Activated CD4-positive, alpha-beta memory T cell treated with anti-CD3 and anti-CD28 coated beads, Interleukin-2, amount 10 ng/mL, durations not matched to agents 7 days and 5 days (primary cell): ENCODE measurements at places on chromosomes 12 and 14.

DNA sequence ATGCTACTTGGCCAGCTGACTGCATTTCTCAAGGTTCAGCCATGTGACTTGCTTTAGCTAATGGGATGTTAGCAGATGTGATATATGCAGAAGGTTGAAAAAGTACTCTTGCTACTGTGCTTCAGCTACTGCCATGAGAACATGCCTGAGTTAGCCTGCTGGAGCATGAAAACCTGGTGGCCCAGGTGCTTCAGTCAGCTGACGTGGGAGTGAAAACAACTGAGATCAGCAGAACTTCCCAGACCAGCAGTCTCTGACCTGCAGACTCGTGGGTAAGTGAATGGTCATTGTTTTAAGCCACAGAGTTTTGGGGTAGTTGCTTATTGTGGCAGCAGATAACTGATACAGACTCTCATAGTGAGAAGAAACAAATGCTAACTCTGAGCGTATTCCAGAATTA is 118.6 kb upstream of the GRIN2B start:
- DNase-seq = no peak
- no peaks in the 10 kb centered on the region for H3K36me3 ChIP-seq
- H3K27ac ChIP-seq = no peak overlapping the region

DNA sequence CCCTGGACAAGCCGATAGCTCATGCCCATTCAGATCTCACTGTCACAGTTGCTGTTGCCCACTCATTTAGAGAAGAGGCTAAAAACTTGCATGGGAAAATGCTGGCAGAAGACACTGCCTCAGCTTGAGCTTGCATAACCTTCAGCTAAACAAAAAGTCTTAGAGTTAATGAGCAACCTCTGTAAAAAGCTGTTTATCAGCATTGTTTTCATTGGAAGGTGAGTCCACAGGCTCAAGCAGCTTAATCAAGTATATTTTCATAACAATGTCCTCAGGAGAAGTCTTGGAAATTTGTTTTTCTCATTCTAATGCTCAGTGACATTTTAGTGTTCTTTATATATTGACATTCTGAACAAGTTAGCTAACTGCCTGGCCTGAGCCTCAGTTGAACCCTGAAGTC is 872.9 kb downstream of the TMTC2 start:
- no peaks in the 10 kb centered on the region for H3K27me3 ChIP-seq
- H3K36me3 ChIP-seq = no peaks in the 10 kb centered on the region
- no peaks in the 10 kb centered on the region for H3K4me1 ChIP-seq
- DNase-seq = no peak
- no peak overlapping the region for H3K27ac ChIP-seq

DNA sequence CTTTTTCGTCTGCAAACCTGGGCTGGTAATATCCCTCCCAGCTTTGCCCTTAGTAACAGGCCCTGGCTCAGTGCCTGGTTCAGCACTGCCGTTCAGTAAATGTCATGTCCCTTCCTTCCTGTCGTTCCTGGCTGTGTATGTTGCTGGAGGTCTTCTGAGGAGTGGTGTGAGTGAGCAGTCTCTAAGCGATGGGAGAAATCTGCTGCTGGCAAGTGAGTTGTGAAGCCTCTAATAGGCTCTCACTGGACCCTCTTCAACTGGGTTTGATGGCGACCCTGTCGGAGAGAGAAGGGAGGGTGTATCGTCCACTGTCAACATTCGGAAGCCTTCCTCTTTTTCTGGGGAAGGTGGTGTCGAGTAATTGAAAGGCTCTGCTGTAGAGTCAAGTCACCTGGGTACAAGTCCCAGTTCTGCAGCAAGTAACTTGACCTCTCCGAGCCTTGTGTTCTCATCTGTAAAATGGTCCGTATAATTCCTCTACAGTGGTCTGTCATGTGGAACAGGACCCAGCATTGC is 62.8 kb downstream of the HRK start:
- H3K4me1 ChIP-seq = peaks cover 23% of the 10 kb centered on the region
- peak overlapping the region; percentile 92 for H3K4me3 ChIP-seq
- no peaks in the 10 kb centered on the region for H3K27me3 ChIP-seq
- DNase-seq = no peak
- H3K36me3 ChIP-seq = no peaks in the 10 kb centered on the region
- peak overlapping the region; percentile 93 for H3K27ac ChIP-seq

DNA sequence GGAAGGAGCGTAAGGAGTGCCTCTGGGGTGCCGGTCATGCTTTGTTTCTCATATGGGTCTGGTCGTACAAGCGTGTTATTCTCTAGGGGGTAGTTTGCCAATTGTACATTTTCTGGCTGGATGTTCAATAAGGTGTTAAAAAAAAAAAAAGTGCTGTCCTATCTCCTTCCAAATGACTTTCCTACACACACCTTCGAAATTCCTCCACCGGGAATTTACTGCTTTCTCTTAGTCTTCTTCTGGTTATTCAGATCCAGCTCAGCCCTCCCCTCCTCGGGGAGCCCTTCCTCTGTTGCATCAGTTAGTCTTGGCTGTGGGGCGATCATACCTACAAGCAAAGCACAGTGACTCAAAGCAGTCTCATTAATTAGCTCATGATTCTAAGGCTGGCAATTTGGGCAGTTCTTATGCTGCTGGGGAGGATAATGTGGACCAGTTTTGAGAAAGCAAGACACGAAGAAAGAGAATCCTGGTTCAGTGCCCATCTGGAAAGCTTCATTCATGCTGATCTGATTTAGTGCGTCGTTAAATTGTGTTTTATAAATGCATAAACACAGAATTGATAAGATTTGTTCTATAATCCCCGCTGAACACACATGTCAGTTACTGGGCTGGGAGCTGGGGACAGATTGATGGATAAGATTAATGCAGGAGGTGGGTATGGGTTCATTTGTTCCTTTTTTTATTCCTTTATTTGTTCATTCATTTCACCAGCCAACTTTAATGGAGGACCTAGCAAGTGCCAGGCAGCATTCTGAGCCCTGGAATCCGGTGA is 9.2 kb upstream of the CLMN start:
- peaks cover 11% of the 10 kb centered on the region for H3K27me3 ChIP-seq
- no peak overlapping the region for H3K4me3 ChIP-seq

- H3K4me3 ChIP-seq = no peak overlapping the region
- DNase-seq = no peak
- peaks cover 32% of the 10 kb centered on the region for H3K4me1 ChIP-seq
- peaks cover 16% of the 10 kb centered on the region for H3K27me3 ChIP-seq
- peaks cover 9% of the 10 kb centered on the region for H3K36me3 ChIP-seq
These were observed 50.7 kb downstream of the BCAT1 start for GRCh38 chr12:24898185-24898584.

DNA sequence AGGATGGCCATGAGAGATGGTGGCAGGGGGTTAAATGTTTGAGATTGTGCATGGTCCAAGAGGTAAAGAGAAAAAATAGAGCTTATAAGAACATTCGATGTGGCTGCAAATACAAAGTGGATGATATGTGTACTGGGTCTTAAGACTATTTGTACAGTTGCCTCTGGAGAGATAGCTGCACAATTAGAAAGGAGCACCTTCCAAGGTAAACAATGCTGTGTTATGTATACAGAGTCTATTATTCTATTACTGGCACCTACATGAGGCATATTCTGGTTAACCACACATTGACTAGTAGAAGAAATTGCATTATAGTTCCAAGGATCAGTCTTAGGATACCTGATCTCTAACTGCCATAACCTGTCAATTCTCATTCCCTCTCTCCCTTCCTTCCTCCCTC is 238.0 kb upstream of the FOXN3 start:
- no peak overlapping the region for H3K4me3 ChIP-seq
- DNase-seq = no peak
- peaks cover 3% of the 10 kb centered on the region for H3K36me3 ChIP-seq
- H3K27me3 ChIP-seq = no peaks in the 10 kb centered on the region
- H3K27ac ChIP-seq = no peak overlapping the region
